Lower lobe of right lung (tissue), 2 donors: ENCODE measurements at places on chromosomes 16 and 17. TPM values are rescaled to one million over a fixed set of nuclear protein-coding genes. Genes with fewer than 3 reads are reported as not detected.

- DNase-seq = no peak
- no peaks in the 10 kb centered on the region for H3K27me3 ChIP-seq
- H3K27ac ChIP-seq = no peak overlapping the region
- no peak overlapping the region for H3K4me3 ChIP-seq
- H3K36me3 ChIP-seq = no peaks in the 10 kb centered on the region
- H3K4me1 ChIP-seq = peaks cover 12% of the 10 kb centered on the region
These were observed 61.3 kb upstream of the ADORA2B start for GRCh38 chr17:15883617-15884111.

PLLP gene
- total RNA-seq = 77.5 TPM

GP1BA gene
- 0.92 TPM for total RNA-seq

GRCh38 chr17:28004344-28004743, 38.1 kb upstream of the NLK start:
- H3K27ac ChIP-seq = no peak overlapping the region
- no peak overlapping the region for H3K4me3 ChIP-seq
- H3K4me1 ChIP-seq = no peaks in the 10 kb centered on the region
- no peaks in the 10 kb centered on the region for H3K36me3 ChIP-seq
- no peaks in the 10 kb centered on the region for H3K27me3 ChIP-seq
- no peak for DNase-seq
